ENCODE measurements at places on chromosomes 11 and 22.

- peak; percentile 87 for DNase-seq
Observed at GRCh38 chr11:8206251-8207079, 37.6 kb upstream of the RIC3 start.

- no peak for DNase-seq
Observed at GRCh38 chr22:28232204-28232603, 313.1 kb upstream of the PITPNB start.

- DNase-seq, result no peak
Observed at GRCh38 chr11:34345991-34346480, 11.8 kb downstream of the ABTB2 start.

DNA sequence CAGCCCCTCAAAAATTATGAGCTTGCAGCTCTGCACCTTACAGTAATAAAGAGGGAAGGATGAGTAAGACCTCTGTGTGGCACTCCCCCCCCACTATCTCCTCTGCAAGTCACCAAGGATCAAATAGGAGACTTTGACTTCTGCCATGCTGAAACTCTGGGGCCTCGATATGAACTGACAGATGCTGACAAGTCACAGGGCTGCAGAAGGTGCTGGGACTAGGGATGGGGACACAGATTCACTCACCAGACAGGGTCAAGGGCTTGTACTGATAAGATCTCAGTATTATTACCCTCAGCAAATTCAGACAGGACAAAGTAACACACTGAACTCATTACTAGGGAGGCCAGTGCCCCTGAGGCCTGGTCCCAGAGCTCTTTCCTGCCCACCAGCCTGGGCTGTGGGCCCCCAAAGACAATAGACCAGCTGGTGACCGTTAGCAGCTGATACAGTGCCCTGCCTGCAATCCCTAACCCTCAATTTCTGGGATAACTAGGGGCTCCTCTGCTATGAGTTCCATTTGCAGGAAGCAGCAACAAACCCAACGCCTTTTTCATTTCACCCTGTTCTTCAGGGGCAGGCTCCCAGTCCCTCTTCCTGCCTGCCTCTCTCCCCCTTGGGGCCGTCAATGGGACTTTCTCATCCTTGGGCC, 20.1 kb downstream of the TMPRSS13 start:
- DNase-seq, result no peak

DNA sequence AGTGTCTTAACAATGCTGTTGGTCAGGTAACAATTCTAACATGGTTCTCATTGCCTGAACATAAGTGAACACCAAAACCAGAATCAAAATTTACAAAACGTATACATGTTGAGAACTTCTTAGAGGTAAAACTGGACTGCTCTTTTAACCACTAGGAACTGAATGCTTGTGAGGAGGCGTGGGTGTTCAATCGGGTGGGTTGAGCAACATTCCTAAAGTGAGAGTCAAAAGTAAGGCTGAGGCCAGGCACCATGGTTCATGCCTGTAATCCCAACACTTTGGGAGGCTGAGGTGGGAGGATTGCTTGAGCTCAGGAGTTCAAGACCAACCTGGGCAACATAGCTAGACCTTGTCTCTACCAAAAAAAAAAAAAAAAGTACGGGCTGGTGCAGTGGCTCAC, 11.5 kb downstream of the PPME1 start:
- no peak for DNase-seq
